ENCODE measurements at places on chromosomes 5 and 9. TPM values are rescaled to one million over a fixed set of nuclear protein-coding genes. Genes with fewer than 3 reads are reported as not detected.

FAT2 gene
- total RNA-seq = 7.2 TPM

TSSK1B gene
- total RNA-seq = not detected

TMEM174 gene
- not detected for total RNA-seq

MSX2 gene
- 0.69 TPM for total RNA-seq

CLIC3 gene
- not detected for total RNA-seq

CER1 gene
- total RNA-seq = 0.69 TPM

HK3 gene
- 1.2 TPM for total RNA-seq

POLR3G gene
- 5.3 TPM for total RNA-seq

C9orf50 gene
- total RNA-seq = 0.23 TPM

DNAI1 gene
- total RNA-seq = 4.4 TPM
